ENCODE measurements at places on chromosomes 1 and 21. TPM values are rescaled to one million over a fixed set of nuclear protein-coding genes. Genes with fewer than 3 reads are reported as not detected.

DNA sequence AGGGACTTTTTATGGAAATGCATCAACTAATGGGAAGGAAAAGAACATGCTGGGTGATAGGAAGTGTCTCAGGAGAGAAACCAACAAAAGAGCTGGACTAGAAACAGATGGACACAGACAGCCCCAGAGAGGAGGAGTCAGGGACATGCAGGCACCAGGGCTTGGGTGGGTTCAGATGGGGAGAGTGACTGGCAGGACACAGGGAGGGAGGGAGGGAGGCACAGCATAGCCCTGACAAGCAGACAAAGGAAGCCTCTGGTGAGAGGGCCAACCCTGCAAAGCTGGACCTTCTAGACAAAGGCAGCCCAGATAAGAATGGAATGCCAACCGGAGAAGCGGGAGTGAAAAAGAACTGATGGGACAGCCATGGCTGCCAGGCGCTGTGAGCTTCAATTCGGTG is 568.8 kb downstream of the AJAP1 start:
- no peak overlapping the region for H3K4me3 ChIP-seq
- no peaks in the 10 kb centered on the region for H3K36me3 ChIP-seq
- no peaks in the 10 kb centered on the region for H3K27me3 ChIP-seq
- no peaks in the 10 kb centered on the region for H3K4me1 ChIP-seq

Gene SYCP1
- total RNA-seq = not detected

Gene GALNT2
- 184 TPM for total RNA-seq

DNA sequence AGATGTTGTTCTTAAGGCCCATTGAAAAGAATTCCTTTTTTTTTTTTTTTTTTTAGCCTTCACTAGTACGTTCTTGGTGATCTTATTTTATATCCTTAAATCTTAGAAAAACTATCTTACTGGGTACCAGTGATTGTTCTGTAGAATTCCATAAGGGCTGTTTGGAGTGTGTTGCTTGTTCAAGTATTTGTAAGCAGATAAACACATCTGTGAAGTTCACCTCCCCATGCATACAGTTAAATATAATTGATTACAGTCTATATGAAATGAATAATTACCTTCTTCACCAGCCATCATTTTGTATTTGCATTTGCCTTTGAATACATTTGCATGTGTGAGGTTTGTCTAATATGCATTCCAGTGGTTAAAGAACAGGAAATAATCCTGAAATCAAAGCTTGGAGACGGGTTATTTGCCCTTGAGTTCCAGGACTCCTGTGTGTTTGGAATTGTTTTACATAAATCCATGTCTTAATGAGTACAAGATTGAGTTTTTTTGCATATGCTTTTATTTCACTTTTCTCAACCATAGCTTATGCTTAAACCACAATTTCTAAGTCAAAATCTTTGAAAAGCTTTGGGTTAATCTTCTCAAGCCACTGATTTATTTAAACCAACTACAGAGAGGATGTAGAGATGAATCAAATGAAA is 73.1 kb downstream of the VPS13D start:
- no peak overlapping the region for H3K4me3 ChIP-seq
- H3K27ac ChIP-seq = no peak overlapping the region
- no peak for DNase-seq
- H3K4me1 ChIP-seq = no peaks in the 10 kb centered on the region

DNA sequence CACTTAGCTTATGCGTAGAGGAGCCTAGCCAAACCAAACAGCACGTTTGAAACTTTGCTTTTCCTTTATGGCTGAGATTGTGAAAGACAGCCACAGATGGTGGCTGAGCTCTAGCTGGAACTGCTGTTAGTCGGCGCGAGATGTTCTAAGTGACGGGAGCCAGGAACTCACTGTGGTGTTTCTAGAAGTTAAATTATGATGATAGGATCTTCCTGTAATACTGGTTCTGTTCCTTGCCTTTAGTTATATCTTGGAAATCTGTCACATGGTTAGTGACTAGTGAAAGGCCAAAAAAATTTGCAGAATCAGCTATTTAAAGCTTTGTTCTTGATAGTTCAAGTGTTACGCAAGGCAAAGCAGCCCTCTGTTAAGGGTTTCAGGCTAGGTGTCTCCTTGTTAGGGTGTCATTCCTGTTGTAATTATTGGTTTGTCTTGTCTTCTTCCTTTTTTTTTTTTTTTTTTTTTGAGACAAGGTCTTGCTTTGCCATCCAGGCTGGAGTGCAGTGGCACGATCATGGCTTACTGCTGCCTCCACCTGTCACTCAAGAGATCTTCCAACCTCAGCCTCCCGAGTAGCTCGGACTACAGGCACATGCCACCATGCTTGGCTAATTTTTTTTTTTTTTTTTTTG is 22.6 kb downstream of the AK4 start:
- H3K27me3 ChIP-seq = no peaks in the 10 kb centered on the region
- DNase-seq = no peak
- H3K4me1 ChIP-seq = no peaks in the 10 kb centered on the region
- no peaks in the 10 kb centered on the region for H3K36me3 ChIP-seq

- H3K27me3 ChIP-seq = no peaks in the 10 kb centered on the region
- H3K4me1 ChIP-seq = peaks cover 87% of the 10 kb centered on the region
- no peaks in the 10 kb centered on the region for H3K36me3 ChIP-seq
- no peak overlapping the region for H3K4me3 ChIP-seq
These were observed 7.7 kb downstream of the AIM2 start for GRCh38 chr1:159068886-159069285.

DNA sequence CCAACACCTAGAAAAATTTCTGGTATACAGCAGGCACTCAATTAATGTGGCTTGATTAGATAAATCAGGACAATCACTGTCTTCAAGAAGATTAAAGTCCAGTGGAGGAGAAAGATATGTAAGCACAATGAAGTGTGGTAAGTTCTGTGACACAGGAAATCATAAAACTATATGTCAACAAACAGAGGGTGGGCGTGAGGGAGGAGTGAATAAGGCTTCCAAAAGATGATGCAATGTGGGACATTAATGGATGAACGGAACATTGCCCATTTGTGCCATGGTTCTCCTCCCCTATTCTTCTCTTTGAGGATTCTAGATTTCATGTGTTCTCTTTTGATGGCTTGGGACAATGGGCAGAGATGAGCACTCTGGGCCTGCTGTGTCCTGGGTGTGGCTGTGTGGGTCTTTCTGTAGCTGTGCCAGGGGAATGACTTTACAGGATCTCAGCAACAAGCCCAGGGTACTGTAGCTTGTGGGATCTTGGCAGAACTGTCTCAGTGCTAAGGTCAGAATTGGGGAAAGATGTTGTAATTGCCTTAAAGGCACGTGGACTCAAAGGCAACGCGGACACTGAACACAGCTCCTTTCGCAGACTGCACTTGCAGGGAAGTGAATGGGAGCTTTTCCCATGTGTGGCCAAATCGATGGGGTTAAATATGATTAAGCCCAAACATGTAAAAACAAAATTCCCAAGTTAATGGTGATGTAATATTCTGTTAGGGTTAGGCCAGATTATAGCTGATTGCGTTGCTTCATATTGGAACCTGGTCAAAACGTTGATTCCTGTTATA is 366.9 kb downstream of the TGFB2 start:
- H3K27ac ChIP-seq = no peak overlapping the region
- no peaks in the 10 kb centered on the region for H3K27me3 ChIP-seq
- H3K36me3 ChIP-seq = no peaks in the 10 kb centered on the region
- H3K4me1 ChIP-seq = no peaks in the 10 kb centered on the region
- no peak for DNase-seq

Gene AUNIP
- total RNA-seq = 0.27 TPM

DNA sequence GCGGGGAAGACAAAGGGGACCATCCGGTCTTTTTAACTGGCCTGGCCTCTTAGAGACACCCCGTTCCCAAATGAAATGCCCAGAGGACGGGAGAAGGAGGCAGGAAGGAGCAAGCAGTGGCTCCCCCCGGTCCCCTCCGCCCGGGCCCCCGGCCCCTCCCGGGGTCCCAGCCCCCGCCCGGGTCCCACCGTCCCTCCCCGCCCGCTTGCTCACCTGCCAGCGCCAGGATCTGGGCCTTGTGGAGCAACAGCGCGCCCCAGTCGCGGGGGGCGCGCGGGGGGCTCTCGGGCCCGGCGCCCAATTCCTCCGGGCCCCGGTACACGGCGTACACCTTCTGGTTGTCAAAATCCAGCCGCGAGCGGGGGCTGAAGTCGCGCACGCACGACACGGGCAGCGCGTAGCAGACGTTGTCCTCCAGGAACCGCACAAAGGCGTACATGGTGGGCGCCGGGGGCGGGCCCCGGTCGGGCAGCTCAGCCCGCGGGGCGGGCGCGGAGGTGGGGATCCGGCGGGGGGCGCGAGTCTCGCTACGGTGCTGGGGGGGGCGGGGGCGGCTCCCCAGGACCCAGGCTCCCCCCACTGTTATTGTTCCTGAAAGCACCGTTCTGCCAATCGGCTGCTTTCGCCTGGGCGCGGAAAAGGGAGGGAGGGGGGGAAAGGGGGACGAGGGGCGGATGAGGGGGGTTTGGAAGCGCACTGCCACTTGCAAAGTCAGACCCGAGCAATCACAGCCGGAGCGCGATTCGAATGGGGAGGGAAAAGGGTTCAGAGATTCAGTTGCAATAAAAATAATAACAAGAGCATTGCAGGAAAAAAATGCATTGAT is at the start of gene BEND5:
Gene BEND5, minus strand, starts transcription at position 499 of the 826 bp plus-strand sequence. Its CDS starts 60 bp downstream, at position 439.
- H3K27ac ChIP-seq = peak within 1 kb of the TSS; percentile 85
- DNase-seq = peak; percentile 82
- peaks cover 59% of the 10 kb centered on the region for H3K4me1 ChIP-seq
- no peaks in the 10 kb centered on the region for H3K27me3 ChIP-seq
- peaks cover 20% of the 10 kb centered on the region for H3K36me3 ChIP-seq
- peak within 1 kb of the TSS; percentile 60 for H3K4me3 ChIP-seq

Gene SELENBP1
- total RNA-seq = 0.37 TPM

DNA sequence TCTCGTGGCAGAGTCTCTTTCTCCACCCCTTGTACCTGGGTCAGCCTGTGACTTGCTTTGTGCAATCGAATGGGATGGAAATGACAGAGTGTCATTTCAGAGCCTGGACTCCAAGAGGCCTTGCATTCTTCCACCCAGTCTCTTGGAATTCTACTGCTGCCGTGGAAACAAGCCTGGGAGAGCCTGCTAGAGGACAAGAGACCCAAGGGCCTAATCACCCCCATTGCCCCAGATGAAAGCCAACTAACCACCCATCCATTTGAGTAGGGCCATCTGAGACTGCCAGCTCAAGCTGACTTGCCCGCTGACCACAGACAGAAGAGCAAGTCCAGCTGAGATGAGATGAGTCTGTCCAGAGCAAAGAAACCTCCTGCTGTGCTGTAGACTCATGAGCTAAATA is 201.6 kb downstream of the PTPRU start:
- H3K4me3 ChIP-seq = no peak overlapping the region
- no peaks in the 10 kb centered on the region for H3K4me1 ChIP-seq
- H3K27me3 ChIP-seq = no peaks in the 10 kb centered on the region

DNA sequence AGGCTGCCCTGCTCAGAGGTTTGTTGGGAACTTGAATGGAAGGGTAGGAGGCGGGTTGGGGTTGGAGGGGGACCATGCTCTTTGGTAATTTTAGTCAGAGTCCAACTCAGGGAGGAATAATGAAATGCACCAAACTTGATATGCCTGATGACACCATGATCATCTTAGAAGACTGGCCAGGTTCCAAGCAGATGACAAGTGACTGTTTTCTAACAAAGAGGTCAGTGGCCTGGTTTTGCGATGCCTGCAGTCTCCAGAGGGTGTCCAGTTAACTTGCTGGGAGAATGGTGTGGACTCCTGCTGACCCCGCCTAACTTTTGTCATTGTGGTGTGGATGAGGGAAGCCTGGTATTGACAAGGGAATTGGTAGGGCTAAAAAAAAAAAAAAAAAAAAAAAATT is 12.4 kb downstream of the VANGL1 start:
- no peaks in the 10 kb centered on the region for H3K27me3 ChIP-seq
- no peaks in the 10 kb centered on the region for H3K4me1 ChIP-seq
- no peaks in the 10 kb centered on the region for H3K36me3 ChIP-seq
- H3K4me3 ChIP-seq = no peak overlapping the region
- DNase-seq = no peak
- H3K27ac ChIP-seq = no peak overlapping the region

DNA sequence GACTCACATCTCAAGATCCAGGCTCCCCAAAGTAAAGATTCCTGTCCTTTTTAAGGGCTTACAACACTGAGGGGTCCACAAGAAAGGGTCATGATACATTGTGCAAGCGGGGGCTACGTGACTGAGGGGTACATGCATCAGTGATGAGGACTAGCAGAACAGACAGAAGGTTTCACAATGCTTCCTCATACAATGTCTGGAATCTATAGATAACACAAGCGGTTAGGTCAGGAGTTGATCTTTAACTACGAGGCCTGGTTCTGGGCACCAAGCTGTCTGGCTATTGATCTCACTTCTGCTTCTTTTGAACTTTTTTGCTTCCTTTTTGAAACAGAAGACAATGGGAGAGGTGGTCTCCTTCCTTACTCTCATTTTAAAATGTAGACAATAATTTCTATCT is 718.6 kb downstream of the AMY1C start:
- H3K4me1 ChIP-seq = no peaks in the 10 kb centered on the region
- H3K4me3 ChIP-seq = no peak overlapping the region
- no peak for DNase-seq
- H3K36me3 ChIP-seq = no peaks in the 10 kb centered on the region
- no peaks in the 10 kb centered on the region for H3K27me3 ChIP-seq

Gene KCNJ15
- not detected for total RNA-seq

Gene C8B
- not detected for total RNA-seq

GRCh38 chr1:191222206-191222605 is 744.5 kb upstream of the BRINP3 start:
- no peak for DNase-seq
- H3K27ac ChIP-seq = no peak overlapping the region
- H3K27me3 ChIP-seq = no peaks in the 10 kb centered on the region
- no peaks in the 10 kb centered on the region for H3K4me1 ChIP-seq

GRCh38 chr1:10652626-10653025 is 143.8 kb downstream of the CASZ1 start:
- H3K4me1 ChIP-seq = no peaks in the 10 kb centered on the region
- DNase-seq = no peak
- no peak overlapping the region for H3K27ac ChIP-seq
- H3K36me3 ChIP-seq = no peaks in the 10 kb centered on the region

GRCh38 chr1:93980320-93981273 is 71.4 kb upstream of the GCLM start:
- H3K36me3 ChIP-seq = no peaks in the 10 kb centered on the region
- no peak overlapping the region for H3K4me3 ChIP-seq
- H3K27me3 ChIP-seq = no peaks in the 10 kb centered on the region
- H3K4me1 ChIP-seq = no peaks in the 10 kb centered on the region
- no peak overlapping the region for H3K27ac ChIP-seq
